Thyroid gland (tissue), 4 donors: ENCODE measurements at places on chromosomes 5 and 9.

DNA sequence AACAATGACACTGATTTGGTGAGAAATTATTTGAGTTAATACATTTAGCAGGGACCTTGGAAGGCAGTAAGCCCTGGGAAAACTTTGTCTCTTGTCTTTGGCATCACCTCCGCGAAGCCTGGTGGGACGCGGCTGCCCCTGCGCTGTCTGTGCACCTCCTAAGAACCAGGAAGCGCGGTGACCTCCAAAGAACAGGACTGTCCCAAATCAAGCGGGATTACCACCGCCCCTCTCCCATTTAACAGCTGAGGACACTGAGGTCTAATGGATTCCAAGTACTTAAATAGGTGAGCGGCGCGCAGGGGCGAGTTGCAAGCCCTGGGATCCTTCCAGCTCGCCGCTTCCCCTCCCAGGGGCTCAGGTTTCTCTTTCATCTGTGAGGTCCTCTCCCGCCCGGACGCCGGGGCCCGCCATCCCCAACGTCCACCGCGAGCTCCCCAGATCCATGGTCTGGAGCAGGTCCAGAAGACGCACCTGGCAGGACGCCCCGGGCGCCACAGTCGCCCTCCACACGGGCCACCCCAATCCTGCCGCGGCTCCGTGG is 432 bp downstream of the STARD4 start:
- no peak for DNase-seq

- no peak for DNase-seq
Observed at GRCh38 chr5:153896117-153896516, 142.6 kb downstream of the FAM114A2 start.

- no peak for DNase-seq
Observed at GRCh38 chr5:158922816-158923215, 176.9 kb downstream of the EBF1 start.

- no peak for DNase-seq
Observed at GRCh38 chr9:8706531-8706930, 907.0 kb upstream of the DMAC1 start.

- no peak for DNase-seq
Observed at GRCh38 chr5:39555788-39556187, 131.0 kb upstream of the DAB2 start.

DNA sequence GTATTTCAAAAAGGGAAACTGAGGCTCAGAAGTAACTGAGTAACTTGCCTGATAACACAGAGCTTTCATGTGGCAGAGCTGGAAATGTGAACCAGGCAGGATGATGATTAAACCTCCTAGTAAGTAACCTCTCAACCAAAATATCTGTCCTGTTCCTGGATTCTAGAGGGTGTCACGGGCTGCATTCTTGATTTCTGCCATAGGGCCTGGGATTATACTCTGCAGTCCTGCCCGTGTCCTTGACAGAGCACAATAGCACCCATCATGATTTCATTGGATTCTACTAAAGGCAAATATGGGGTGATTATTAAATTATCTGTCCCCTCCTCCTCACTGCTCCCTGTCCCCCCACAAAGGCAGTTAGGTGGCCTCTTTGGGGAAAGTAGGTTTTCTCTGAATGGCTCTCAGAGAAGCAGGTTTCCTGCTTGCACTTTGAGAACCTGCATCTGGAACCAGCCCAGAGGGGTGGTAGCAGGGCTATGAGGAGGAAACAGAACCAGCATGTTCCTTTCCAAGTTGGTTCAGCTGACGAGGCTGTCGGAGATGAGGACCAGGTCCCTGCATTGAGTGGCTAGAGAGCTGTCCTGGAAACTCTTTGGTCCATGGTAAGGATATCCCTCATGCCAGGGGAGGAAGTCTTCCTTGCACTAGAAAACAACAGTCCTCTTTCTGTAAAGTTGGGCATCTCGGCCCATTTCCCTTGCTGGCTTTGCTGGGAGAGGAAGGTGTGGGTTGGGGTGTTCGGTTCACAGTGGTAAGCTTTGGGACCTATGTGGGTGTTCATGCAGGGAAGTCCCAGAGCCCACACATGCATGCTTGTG is 36.6 kb downstream of the PPARGC1B start:
- DNase-seq: no peak

DNA sequence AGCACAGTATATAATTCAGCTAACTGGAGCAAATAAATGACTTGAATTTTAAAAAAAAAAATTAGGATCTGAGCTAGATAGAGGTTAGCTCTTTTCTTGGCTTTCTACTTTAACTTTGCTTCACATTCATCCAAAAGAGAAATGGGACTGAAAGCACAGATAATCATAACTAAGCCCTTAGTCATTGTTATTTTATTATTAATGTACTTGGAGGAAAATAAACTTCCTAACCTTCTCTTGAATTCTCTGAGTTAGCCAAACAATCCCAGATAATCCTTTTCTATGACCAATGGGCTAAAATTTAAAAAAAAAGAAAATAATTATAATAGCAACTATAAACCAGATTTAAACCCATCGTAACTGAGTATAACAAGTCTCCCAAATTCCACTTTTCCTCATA is 57.6 kb upstream of the RASA1 start:
- no peak for DNase-seq

- DNase-seq: no peak
Observed at GRCh38 chr9:6641561-6641960, 4.0 kb downstream of the GLDC start.

DNA sequence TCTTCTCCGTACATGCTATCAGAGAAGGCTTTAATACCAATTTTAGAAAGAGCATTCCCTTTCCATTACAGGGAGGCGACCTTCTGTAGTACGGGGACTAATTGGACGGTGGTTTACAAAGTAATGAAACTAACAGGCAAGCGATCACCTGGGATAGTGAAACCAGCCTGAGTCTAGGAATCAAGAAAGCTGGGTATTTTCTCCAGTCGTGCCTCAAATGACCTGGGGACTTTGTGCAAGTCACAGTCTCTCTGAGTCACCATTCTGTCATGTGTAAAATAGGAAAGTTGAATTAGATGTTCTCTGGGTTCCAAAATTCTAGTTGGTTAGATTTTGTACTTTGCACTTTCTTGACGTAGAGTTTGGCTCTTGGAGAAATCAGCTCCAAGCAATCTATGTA is 22.7 kb upstream of the SSBP2 start:
- DNase-seq: no peak

- no peak for DNase-seq
Observed at GRCh38 chr9:109889456-109889855, 109.5 kb downstream of the PALM2AKAP2 start.

DNA sequence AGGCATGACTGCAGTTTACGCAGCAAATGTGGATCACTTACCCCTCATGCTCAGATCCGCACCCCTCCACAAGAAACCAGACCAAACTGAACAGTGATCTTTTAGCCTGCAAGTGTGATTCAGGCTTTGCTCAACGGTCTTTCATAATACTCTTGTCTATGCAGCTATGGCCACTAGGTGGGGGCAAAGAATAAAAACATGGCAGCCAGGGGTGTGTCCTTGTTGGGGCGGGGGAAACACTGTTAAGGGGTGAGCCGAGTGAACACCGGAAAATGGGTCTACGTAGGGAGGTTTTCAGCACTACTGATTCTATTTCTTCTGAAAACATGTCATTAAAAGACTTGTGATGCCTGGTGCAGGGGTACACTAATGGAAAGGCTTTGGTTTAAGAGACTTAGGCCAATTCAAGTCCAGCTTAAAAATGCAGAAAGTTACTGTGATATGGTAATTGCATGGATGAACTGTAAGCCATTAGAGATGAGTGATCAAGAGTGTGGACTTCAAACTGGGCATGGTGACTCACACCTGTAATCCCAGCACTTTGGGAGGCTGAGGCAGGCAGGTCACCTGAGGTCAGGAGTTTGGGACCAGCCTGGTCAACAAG is 49.9 kb upstream of the GPR151 start:
- peak; percentile 21 for DNase-seq

GRCh38 chr5:140565024-140565779 is 574 bp downstream of the SLC35A4 start:
- no peak for DNase-seq

DNA sequence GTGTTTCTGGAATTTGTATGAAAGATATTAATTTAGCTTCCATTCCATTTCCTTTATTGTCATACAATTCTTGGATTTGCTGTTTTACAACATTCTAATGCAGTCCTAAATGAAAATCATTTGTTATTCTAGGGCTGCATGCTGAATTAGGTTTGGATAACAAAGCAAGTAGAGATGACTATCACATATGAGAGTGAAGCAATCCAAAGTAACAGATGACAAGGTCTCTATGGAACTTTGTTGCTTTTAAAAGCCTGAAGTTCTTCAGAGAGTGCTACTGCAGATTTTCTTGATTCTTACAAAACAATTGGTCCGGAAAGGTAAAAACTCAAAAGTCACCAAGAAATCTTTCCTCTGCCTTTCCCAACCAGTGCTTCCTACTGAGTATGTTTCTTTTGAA is 56.9 kb upstream of the VCAN start:
- DNase-seq: no peak

GRCh38 chr5:89128906-89129625 is 246.1 kb upstream of the MEF2C start:
- DNase-seq: no peak

DNA sequence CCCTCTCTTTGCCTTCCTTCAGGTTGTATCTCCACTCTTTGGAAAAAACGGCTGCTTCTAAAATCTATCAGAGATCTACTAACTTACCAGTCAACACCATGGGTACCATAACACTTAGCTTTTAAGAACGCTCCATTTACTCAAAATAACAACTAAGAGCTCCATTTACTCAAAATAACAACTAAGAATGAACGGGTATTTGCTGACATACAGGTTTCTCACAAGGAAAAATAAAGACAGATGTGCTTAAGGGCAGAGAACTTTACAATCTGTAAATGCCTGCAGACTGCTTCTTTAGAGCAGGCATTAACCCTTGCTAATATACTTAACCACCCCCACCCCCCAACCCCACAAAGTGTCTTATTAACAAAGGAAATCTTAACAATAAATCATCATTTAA is 2.8 kb downstream of the UBAP2 start:
- no peak for DNase-seq

- DNase-seq: no peak
Observed at GRCh38 chr9:82679472-82679871, 383.5 kb downstream of the RASEF start.

GRCh38 chr5:138745268-138745667 is 8.0 kb upstream of the CTNNA1 start:
- no peak for DNase-seq

DNA sequence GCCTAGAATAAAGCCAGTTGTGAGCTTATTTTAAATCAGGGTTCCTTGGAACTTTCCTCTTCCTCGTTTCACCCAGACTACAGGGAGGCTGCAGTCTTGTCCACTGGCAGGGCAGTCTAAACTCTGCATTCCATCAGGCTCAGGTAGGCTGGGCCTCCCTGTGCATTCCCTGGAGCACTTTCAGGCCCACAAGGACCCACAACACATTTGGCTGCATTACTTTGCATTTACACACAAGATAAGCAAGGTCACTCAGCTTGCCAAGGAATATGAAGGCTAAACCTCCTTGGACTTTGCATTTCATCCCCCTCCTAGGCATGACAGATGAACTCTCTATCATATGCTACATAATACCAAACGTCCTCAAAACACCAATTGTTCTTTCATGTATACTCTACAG is 104.2 kb downstream of the MARCHF3 start:
- DNase-seq: no peak

- DNase-seq: no peak
Observed at GRCh38 chr5:87850843-87851242, 417.8 kb downstream of the TMEM161B start.

DNA sequence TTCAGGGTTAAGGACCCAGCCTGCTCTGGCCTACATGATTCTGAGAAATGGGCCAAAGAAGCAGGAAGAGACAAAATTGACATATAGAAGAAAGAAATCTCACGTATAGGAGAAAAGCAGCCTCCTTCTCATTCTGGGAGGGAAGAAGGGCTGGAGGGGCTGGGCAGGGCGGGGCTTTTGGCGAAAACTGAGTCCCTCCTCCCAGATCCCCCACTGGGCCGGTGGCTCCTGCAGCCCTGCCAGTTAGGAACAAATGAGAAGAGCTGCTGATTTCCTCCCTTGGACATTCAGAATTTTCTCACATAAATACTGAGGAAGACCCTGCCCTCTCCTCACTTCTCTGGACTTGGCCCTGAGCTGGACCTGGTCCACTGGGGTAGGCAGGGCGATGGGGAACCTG is at the start of gene WNT8A:
TSS of gene WNT8A (plus strand) at position 332 of the 400 bp plus-strand sequence. CDS start 95 bp downstream, outside the sequence.
- DNase-seq: no peak

DNA sequence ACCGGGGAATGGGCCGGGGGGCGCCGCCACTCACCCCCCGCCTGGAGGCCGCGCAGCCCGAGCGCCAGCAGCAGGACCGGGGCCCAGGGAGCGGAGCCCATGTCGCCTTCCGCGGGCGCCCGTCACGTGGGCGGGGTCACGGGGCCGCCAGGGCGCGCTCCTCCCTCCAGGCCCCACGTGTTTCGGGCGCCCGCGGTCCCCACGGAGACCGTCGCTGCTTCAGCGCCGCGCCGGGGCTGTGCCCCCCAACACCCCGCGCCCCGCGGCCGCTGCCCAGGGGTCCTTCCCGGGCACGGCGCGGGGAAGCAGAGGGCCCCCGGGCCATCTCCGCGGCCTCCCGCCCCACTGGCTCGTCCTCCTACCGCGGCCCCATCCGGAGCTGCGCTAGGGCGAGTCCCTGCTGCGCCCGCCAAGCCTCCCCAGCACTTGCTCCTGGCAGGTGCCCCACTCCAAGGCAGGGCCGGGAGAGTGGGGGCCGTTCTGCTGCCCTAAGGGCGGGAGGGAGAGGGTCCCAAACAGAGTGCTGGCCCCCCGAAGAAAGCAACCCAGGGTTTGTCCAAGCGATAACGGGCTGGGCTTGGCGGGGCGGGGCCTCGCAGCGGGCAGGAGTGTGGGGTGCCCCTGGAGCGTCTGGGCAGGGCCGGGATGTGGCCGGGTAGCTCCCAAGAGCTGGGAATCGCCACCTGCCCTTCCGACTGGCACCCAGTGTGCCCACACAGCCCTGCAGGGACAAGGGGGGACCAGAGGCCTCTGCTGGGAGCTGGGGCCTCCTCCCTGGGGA is at the start of gene DPP7:
TSS of gene DPP7 (minus strand) at position 121 of the 781 bp plus-strand sequence. CDS start at position 101, 20 bp downstream.
- peak; percentile 69 for DNase-seq

- peak; percentile 30 for DNase-seq
Observed at GRCh38 chr9:110029429-110029955, 178.5 kb downstream of the C9orf152 start.

DNA sequence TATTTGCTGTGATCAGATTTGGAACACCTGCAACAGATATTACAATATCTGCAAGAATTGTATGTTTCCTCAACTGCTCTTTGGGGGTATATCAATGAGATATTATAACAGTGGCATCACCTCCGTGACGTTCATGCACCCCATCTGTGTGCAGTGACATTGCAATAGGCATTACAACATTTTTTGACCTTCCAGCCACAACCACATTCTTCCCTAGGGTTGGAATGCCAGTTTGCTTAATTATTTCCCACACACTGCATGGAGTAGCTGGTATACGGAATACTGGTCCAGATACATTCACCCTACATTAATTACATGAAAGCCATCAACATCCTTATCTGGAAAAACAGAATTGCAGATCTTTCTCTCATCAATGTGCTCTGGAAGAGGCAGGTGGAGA is 42.3 kb downstream of the FBXO4 start:
- no peak for DNase-seq

- DNase-seq: no peak
Observed at GRCh38 chr9:84991514-84991870, 322.0 kb downstream of the NTRK2 start.

GRCh38 chr9:99509900-99510535 is 287.9 kb downstream of the SEC61B start:
- no peak for DNase-seq

GRCh38 chr5:107253246-107253645 is 417.5 kb downstream of the EFNA5 start:
- peak; percentile 5 for DNase-seq

- no peak for DNase-seq
Observed at GRCh38 chr5:173806270-173807035, 81.7 kb upstream of the CPEB4 start.
